ENCODE measurements at places on chromosomes 6 and 20.

- no peak for DNase-seq
Observed at GRCh38 chr6:90993770-90994169, 406.9 kb upstream of the MAP3K7 start.

DNA sequence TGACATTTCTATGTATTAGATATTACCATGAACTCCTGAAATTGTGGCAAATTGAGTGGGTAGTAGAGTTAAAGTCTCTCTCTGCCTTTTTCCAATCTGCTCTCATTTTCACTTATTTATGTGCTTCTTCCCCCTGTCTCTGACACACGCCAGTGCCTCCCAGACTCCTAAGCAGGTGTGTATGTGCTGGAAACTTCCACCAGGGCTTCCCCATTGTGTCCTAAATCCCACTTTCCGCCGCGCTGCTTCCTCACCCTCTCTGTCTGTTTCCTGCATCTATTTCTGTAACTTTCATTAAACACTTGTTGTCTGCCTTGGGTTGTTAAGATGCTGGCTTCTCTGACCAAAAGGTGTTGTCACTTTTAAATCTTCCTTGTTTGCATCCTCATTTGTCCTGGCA, 97.6 kb upstream of the HDGFL1 start:
- DNase-seq, result no peak

DNA sequence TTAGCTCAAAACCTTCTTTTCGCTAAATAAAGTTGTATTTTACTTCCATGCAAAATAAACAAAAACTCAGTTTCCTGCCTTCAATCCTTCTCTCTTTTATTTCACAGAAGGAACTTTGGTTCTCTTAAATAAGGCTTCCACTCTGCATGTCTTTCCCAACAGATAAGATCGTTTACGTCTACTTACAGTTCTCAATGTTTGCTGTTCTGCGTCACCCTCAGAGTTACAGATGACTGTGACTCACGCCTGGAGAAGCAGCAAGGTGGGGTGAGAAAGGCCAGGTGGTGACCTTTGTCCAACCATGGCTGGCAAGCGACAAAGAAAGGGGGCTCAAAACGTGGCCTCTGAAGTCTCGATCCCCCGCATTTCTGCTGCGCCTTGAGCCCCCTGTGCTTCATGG, 51.4 kb upstream of the RPS6KA2 start:
- no peak for DNase-seq

- no peak for DNase-seq
Observed at GRCh38 chr6:111805511-111806164, 67.6 kb downstream of the FYN start.

All from ascending aorta (tissue), 2 donors.